Natural killer cell (primary cell): ENCODE measurements at places on chromosomes 4 and X.

DNA sequence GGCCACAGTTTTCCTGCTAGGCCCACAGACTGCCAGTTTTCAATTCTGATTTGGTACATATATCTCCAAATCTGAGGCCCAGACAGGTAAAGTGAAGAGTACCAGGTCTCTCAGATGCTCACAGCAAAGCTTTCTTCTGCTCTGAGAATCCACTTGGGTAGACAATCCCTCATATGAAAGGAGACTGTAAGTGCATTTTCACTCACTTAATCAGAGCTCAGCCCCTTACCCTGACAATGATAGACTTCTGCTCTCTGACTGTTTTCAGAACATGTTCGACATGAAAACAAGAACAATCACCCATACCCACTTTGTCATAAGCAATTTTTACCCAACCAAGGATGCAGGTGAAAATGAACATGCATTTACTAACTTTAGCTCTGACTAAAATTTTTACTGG, 7.1 kb downstream of the GPRIN3 start:
- DNase-seq = no peak

GRCh38 chr4:74311696-74312313, 3.5 kb downstream of the EPGN start:
- DNase-seq = peak; percentile 67

GRCh38 chr4:183840311-183840710, 64.8 kb upstream of the STOX2 start:
- DNase-seq = peak; percentile 77

DNA sequence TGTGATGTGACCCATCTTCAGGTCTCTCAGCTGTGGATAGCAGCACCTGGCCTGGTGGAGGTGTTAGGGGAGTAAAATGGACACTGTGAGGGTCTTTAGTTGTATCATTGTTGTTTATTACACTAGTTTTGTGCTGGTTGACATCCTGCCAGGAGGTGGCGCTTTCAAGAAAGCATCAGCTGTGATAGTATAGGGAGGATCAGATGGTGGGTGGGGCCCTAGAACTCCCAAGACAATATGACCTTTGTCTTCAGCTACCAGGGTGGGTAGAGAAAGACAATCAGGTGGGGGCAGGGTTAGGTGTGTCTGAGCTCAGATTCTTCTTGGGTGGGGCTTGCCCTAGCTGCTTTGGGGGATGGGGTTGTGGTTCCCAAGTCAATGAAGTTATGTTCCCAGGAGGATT, 162.8 kb downstream of the PPP1R2C start:
- no peak for DNase-seq

DNA sequence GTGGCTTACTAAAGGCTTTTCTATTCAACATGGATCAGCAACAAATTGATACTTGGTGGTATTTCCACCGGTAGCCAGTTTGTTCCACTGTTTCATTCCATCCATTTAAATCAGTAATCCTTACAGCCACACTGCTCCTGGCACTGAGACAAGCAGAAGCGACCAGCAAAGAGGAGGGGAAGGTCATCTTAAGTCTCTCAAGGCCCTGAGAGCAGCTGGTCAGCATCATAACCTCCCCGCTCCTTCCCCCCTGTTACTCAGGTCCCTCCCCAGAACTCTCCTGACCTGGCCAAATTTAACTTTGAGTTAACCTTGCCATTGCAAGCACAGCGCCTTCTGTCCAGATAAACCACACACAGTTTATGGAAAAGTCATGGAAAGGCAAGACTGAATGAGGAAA, 331.3 kb upstream of the KLF3 start:
- no peak for DNase-seq

- DNase-seq = no peak
These were observed 57.5 kb downstream of the TEC start for GRCh38 chr4:48212165-48212564.

GRCh38 chrX:140298960-140299825, 205.7 kb downstream of the SOX3 start:
- no peak for DNase-seq

DNA sequence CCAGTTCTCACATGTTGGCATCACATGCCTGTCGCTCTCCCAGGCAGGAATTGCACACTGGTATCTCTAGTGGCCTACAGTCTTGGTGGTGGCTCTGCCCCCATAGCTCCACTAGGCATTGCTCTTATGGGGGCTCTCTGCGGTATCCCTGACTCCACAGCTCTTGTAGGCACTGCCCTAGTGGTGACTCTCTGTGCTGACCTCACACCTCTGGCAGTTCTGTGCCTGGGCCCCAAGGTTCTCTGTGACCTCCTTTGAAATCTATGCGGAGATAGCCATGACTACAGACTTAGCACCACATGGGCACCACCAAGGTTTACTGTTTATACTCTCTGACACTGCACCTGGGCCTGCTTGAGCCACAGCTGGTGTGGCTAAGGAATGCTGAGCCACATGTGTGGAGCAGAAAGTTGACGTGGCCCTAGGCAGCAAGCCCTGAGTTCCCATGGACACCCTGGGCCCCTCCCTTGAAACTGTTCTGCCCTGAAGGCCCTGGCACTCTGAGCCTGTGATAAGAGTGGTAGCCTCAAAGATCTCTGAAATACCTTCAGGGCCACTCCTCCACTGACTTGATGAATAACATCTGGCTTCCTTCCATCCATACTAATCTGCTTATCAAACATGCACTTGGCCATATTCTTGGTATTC, 8.0 kb downstream of the SLC9B1 start:
- no peak for DNase-seq

DNA sequence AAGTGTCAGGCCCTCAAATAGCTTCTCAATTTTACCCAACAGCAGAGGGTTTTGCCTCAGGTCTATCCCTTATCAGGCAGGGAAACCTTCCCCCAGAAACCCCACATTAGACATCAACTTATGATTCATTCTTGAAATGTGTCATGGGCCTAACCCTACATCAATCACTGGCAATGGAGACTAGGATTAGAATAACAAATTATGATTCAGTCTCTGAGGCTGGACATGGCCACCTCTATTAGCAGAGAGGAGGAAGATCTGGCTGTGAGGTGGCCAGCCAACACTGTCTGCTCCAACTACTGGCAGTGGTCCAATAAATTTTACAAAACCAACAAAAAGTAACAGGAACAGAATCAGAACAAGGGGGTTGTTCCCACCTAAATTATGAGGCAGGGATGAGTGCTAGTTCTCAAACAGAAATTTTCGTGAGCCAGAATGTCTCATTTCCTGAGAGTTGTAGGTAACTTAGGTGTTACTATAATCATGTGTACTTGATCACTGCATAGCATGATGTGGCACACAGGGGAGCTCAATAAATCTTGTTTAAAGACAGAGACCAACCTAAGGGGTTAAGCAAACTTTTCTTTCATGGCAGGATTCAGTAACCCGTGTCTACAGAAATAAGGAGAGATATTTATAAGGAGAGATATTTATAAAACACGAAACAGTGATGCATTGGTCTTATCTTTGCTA, 126.8 kb downstream of the NFKB1 start:
- no peak for DNase-seq

DNA sequence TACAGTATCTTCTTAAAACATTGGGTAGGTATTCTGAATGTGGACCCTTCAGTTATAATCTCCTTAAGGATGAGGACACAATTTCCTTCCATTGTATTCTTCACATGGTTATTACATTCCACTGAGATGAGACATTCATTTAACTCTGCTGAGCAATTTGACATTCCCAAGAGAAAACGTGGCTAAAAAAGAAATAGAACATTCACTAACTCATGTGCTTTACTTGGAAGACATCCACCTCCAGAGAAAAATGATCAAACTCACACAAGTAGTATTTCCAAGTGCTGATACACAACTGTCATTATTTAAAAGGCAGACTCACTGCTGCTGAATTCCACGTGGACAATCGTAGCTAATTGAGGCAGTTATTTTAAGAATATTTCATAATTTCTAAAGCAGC, 227.9 kb upstream of the ANKRD50 start:
- no peak for DNase-seq

- DNase-seq = no peak
These were observed 3.6 kb downstream of the CASP6 start for GRCh38 chr4:109699553-109700225.

- no peak for DNase-seq
These were observed 159.6 kb upstream of the CTSO start for GRCh38 chr4:156113138-156113765.

DNA sequence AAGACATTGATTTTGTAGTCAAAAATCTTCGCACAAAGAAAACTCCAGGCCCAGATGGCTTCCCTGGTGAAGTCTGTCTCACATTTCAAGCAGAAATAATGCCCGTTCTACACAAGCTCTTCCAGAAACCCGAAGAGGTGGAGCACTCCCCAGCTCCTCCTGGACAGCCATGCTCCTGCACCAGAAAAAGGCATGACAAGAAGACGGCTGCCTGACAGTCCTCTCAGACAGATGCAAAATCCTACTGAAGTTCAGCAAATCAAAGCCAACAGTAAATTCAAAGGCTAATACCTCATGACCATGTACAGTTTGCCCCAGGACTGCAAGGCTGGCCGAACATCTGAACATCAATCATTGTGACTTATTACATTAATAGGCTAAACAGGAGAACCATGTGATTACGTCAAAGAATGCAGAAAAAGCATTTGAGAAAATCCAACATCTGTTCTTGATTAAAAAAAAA, 30.8 kb upstream of the MXD4 start:
- DNase-seq = no peak

GRCh38 chr4:56705966-56706365, 24.9 kb upstream of the HOPX start:
- no peak for DNase-seq

GRCh38 chrX:114201622-114202021, 382.3 kb upstream of the HTR2C start:
- no peak for DNase-seq

GRCh38 chr4:74314944-74315343, 6.7 kb downstream of the EPGN start:
- DNase-seq = no peak

DNA sequence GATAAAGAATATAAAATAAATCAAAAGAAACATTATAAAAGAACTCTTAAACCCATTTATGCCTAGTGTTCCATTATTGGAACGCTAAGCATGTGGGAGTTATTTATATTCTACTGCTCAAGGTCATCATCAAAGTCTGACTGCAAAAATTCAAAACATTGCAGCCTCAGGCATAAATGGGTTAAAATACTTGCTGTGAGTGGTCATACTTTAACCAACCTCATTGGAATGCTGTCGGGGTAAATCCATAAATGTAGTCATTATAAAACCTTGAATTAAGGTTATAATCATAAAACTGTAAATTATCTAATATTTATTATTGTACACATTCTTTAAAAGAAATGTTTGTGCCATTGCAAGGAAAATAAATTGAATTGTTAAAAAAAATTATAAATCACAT, 55.0 kb downstream of the RPS6KA6 start:
- DNase-seq = no peak

- no peak for DNase-seq
These were observed 4.8 kb downstream of the THOC2 start for GRCh38 chrX:123728016-123728415.

DNA sequence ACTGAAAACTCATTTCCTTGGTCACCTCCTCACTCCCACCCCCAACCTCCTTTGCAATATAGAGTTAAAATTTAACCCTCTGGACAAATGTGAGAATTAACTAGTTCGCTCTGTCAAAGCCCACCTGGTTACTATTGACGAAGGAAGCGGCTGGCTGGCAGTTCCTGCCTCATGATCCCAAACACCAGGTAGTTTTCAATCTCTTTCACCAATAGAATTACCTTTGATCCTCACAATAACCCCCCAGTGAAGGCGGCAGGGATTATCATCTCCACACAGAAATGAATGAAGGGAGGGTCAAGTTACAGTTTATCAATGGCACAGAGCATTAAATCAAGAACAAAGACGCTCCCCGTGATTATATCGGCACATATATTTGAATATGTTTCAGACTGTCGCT, 65.7 kb upstream of the TTC29 start:
- DNase-seq = no peak

- DNase-seq = no peak
These were observed 11.0 kb downstream of the VEGFC start for GRCh38 chr4:176781739-176782100.
